ENCODE measurements at places on chromosomes 1 and 21. TPM values are rescaled to one million over a fixed set of nuclear protein-coding genes. Genes with fewer than 3 reads are reported as not detected.

GRCh38 chr1:77986810-77987209 is 7.9 kb upstream of the FUBP1 start:
- no peak for DNase-seq

DNA sequence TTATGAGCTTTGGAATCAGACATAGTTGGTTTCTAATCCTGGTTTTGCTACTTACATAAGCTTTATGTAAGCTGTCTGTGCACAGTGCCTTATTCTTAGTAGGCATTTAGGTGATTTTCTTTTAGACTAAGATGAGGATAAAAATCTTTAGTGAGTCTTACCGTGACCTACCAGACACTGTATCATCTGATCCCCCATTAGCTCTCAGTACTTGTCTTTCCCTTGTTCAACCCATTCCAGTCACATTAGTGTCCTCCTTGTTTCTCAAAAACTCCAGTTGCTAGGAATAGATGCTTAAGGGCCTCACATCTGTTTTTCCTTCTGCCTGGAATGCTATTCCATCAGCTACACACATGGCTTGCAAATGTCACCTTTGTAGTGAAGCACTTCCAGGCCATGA is 18.8 kb downstream of the PPP1R12B start:
- DNase-seq: no peak

DNA sequence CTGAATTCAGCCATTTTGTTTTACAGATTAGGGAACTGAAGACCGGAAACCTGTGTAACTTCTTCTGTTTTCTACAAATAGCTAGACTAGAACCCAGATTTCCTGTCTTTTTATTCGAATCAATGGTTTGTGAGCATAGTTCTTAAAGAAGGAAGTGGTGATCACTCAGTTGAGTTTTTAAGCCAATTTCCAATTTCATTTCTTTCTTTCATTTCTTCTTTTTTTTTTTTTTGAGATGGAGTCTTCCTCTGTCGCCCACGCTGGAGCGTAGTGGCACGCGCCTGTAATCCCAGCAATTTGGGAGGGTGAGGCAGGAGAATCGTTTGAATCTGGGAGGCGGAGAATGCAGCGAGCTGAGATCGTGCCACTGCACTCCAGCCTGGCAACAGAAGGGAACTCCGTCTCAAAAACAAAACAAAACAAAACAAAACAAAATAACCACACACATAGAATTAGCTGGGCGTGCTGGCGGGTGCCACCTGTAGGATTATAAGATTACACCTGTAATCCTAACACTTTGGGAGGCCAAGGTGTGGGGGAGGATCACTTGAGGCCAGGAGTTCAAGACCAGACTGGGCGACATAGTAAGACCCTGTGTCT is 3.0 kb upstream of the MDM4 start:
- no peak for DNase-seq

GRCh38 chr1:193919827-193920226 is 733.4 kb upstream of the B3GALT2 start:
- DNase-seq: no peak

DNA sequence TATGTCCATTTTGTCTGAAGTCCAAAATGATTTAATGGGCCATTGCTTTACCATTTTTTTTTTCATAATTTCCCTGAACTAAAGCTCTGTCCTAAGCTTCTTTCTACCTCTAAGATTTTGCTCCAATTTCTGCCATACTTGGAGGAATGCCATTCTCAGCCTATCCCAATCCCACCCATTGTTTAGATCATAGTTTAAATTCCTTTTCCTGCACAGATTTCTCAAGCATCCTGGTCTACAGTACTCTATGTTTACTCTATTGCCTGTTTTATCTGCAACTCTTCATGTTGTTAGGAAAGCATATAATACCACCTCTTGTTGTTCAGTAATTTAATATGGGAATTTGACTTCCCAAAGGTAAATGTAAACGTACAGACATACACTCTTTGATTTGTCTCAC is 30.8 kb downstream of the ADAMTS1 start:
- no peak for DNase-seq

DNA sequence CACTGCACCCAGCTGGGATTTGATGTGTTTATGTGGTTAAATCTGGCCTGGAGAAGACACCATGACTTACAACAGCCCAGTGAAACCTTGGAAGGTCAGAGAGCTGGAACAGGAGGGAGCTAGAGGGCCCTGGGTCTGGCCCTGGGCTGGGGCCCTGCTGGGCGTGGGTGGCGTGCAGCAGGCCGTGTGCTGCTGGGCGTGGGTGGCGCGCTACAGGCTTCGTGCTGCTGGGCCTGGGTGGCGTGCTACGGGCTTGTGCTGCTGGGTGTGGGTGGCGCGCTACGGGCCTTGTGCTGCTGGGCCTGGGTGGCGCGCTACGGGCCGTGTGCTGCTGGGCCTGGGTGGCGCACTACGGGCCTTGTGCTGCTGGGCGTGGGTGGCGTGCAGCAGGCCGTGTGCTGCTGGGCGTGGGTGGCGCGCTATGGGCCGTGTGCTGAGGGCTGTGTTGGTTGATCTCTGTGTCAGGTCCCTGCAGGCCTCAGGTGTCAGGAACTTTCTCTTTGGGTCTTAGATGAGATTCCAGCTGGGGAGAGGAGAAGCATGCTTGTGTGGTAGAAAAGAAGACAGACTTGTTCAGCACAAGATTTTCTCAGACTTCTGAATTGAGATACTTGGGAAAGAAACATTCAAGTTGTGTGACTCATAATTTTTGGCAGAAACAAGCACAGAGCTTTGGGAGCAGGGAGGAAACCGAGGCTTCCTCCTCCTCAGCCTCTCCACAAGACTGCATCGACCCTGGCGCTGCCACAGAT is 66.0 kb downstream of the COL18A1 start:
- peak; percentile 60 for DNase-seq

DNA sequence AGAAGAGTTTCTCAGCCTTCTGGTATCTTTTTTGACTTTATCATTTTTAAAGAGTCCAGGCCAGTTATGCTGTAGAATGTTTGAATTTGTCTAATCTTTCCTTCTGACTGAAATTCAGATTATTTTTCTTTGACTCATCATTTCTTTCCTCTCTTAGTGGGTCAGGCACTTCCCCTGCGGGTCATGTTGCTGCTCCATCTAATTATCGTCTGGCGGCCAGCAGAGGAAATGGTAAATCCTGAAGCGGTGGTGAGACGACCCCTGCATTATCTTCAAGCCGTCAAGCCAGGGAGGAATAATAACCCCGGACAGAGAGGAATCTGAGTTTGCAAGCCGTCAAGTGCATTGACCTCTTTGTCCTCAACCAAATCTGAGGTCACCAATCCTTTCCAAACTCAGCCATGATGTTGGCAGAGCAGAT is 102.1 kb downstream of the ADSS2 start:
- DNase-seq: no peak

GRCh38 chr1:39051956-39052355 is 25.8 kb downstream of the NDUFS5 start:
- DNase-seq: no peak

- no peak for DNase-seq
Measured at GRCh38 chr1:184419350-184420161, 32.7 kb downstream of the C1orf21 start.

- DNase-seq: no peak
Measured at GRCh38 chr1:235820061-235820460, 46.6 kb downstream of the LYST start.

DNA sequence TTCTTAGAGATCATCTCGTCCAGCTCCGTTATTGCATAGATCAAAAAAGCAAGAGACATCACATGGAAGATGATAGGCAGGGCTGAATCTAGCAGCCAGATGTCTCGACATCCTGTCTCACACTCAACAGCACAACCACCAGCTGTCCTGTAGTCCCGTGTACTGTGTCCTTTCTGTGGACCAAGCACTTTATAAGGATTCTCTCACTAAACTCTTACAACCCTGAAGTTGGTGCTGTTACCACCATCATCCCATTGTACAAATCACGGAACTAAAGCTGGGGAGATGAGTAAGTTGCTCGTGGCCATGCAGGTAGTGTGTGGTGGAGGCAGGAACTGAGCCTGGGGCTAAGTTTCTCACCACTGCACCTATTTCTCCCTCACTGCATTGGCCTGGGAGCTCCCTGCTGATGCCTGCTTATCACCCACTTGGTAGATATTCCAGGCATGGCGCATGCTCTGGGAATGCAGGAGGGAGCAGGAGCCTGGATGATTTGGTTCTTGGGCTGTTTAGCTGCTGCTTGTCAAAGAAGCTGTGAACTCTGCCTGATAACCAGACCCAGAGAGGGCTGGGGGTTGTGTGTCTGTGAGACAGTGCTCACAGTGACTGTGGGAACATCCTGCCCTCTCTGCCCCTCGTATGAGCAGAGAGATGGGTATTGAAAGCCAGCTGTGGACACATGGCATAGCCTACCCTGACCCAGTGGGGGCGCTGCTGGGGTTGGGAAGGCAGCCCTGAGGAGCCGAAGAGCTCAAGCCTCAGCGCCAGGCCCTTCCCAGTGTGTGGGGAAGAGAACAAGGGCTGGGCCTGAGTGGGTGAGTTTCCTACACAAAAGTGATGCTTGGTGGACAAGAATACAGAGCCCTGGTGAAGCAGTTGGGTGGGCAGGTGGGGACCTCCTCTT is 13.6 kb downstream of the PPFIA4 start:
- DNase-seq: peak; percentile 26

DNA sequence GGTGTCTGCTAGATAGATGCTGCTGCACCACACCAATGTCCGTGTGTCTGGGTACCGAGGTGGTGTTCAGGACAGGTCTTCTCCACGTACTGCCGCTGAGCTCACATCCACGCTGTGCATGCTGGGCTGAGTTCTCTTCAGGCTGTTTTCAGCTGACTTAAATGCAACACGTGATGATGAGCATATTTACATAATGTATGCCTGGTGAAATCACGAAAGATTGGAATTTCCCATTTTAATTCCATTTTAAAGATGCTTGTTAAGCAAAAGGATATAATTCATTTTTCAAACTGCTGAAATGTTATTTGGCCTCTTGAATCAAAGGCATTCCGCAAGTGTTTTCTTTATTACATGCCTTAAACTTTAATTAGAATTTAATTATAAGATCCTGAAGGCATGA is 107.9 kb downstream of the FGGY start:
- no peak for DNase-seq

DNA sequence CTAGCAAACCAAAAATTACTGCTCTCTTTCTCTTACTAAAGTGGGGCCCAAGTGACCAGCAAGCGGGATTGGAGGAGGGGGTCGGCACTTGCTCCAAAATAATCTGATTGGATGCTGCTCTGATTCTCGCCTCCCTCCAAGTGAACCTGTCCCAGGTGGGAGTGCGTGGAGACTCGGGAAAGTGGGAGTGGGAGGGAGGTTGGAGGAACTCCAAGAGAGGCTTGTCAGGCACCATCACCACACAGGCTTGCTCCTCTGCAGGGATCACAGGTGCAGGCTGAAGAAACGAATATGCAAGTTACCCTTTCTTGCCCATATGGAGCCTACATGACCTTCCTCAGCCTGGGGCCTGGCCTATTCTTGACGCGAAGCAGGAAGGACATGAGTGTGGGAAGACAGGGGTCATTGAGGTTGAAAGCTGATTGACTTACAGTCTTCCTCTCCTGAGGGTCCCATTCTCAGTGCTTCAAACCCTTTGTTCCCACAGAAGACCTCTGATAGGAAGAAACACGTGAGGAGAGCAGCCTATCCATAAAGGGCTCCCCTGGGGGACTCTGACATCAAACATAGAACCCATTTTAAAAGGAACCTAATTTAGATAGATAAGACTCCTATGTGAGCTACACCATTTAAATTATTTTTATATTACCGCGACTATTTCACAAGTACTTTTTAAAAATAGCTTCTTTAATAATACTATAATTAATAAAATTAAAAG is 14.2 kb downstream of the RGS8 start:
- no peak for DNase-seq

DNA sequence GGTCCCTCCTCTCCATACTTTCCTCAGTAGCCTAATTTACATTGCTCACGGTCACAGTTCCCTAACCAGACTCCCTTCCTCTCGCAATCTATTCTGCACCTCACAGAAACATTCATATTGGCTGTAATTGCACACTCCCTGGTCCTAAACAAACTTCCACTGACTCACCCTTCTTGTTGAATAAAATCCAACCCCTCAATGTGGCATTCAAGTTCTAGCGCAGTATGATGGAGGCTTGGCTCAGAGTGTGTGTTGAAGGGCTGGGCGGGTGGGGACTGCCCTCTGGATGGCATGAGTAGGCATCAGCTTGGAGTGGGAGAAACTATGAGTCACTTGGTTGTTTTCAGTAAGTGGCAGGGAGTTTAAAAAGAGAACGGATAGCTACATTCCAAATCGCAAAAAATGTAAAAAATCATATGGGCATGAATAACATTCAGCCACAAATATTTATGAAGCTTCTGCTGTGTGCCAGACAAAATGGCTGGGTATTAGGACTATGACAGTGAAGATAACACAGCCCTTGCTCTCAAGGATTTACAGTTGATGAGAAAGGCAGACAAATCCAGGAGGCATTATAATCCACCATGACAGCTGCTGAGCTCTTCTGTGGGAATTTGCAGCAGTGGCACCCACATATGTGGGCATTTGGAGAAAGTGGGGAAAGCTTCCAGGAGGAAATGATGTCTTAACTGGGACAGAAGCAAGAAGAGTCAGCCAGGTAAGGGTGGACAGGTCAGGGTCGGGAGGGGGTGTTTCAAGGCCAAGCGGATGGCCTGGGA is 42.2 kb upstream of the LYST start:
- DNase-seq: peak; percentile 47

GRCh38 chr1:52627028-52627427 is 5.9 kb upstream of the SHISAL2A start:
- no peak for DNase-seq

- DNase-seq: no peak
Measured at GRCh38 chr1:20148571-20149500, 9.7 kb downstream of the PLA2G2F start.

- no peak for DNase-seq
Measured at GRCh38 chr1:109484519-109484975, 842 bp downstream of the ATXN7L2 start.

- peak; percentile 48 for DNase-seq
Measured at GRCh38 chr1:172914501-172915144, 136.1 kb downstream of the TNFSF18 start.

- no peak for DNase-seq
Measured at GRCh38 chr1:99727575-99728185, 38.8 kb downstream of the FRRS1 start.

- no peak for DNase-seq
Measured at GRCh38 chr1:30511563-30511962, 211.8 kb downstream of the MATN1 start.

DNA sequence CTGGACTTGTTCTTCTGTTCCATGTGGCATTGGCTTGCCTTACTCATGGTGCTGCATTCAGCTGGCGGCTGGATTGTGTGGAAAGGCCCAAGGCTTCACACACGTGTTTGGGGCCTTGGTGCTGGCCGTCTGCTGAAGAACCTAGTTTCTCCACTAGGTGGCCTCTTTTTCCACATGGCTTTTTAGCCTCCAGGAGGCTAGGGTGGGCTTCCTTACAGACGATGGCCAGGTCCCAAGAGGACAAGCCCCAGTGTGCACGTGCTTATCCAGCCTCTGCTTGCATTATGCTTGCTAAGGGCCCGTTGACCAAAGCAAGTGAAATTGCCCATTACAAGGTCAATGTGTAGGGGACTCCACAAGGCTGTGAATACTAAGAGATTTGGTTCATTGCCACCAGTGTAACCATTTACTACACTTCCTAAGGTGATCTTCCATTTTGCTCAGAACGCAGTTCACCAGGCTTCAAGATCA is 47.5 kb upstream of the FOXO6 start:
- DNase-seq: peak; percentile 19

- peak; percentile 84 for DNase-seq
Measured at GRCh38 chr1:165129568-165130164, 226.8 kb downstream of the LMX1A start.

Gene USP16
- total RNA-seq: 9.1 TPM

Gene KCNQ4
- total RNA-seq: 0.74 TPM

Gene A3GALT2
- total RNA-seq: 0.10 TPM

Gene SPRR2A
- not detected for total RNA-seq

Gene CLDN8
- not detected for total RNA-seq

Gene SELL
- 2.0 TPM for total RNA-seq

Gene ANGPTL3
- not detected for total RNA-seq

Gene FAM76A
- total RNA-seq: 7.5 TPM
